NCI-H146 (cell line): ENCODE measurements at places on chromosomes 16 and 17.

GRCh38 chr17:37339321-37339720 is 36.5 kb upstream of the C17orf78 start:
- no peak for DNase-seq

DNA sequence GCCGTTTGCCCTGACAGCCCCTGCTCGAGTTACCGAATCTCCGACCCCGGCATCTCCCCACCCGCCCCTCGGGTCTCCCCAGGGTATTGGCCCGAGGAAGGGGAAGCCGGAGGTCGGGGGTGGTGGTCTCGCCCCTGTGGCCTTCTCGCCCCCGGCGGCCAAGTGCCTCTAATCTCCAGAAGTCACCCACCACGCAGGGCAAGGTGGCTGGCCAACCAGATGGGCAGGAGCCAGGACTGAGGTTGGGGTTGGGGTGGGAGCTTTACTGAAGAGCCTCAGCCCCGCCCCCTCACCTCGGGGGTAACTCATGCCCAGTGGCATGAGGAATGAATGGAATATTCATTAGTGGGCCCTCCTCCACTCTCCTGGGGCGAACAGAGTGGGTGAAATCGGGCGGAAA is 637 bp downstream of the DHRS11 start:
- peak; percentile 50 for DNase-seq

- no peak for DNase-seq
Measured at GRCh38 chr16:21023509-21024202, 123.1 kb downstream of the LYRM1 start.

GRCh38 chr17:5585836-5586521 is 1.7 kb upstream of the NLRP1 start:
- DNase-seq, result no peak

- DNase-seq, result no peak
Measured at GRCh38 chr16:49015225-49015592, 266.4 kb downstream of the CBLN1 start.

- no peak for DNase-seq
Measured at GRCh38 chr17:81171941-81172340, 5.9 kb upstream of the AATK start.

GRCh38 chr16:47139561-47140185 is 4.1 kb downstream of the NETO2 start:
- DNase-seq, result no peak

DNA sequence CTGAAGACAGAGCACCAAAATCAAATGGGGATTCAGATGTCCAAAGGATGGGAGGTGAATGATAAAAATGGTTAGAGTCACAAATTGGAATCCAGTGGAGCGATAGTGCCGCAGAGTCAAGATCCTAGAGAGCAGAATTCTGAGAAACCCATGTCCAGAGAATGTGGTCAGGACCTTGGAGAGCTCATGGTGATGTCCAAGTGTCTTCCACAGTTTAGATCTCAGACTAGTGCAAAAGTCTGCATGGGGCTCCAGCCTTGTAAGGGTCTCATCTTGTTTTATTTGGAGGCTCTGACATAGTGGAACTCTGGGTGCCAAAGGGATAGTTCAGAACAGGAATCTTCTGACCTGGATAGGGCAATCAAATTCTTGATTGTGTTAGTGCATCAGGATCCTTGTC is 245.9 kb upstream of the HSBP1 start:
- DNase-seq, result no peak

- DNase-seq, result no peak
Measured at GRCh38 chr17:825216-825615, 43.1 kb downstream of the MRM3 start.

DNA sequence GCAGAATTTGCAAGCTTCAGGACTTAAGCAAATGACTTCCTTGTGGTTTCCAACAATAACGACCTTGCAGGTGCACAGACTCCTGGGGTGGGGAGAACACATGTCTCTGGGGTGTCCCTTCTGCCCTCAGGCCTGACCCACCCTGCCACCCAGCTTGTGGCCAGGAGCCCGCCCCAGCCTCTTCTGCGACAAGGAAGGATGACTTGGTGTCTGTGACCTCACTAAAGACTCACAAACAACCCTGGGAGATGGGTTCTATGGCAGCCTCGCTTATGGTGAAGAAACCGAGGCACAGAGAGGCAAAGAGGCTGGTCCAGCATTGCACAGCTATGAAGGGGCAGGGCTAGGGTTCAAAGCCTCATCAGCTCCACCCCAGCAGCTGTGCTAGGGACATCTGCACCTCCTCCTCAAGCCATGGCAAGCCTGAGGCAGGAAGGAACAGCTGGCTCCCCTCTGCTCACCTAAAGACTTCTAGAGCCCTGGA is 2.6 kb downstream of the ATP2A3 start:
- peak; percentile 72 for DNase-seq

GRCh38 chr16:67105246-67105645 is 4.5 kb upstream of the PHAF1 start:
- no peak for DNase-seq

DNA sequence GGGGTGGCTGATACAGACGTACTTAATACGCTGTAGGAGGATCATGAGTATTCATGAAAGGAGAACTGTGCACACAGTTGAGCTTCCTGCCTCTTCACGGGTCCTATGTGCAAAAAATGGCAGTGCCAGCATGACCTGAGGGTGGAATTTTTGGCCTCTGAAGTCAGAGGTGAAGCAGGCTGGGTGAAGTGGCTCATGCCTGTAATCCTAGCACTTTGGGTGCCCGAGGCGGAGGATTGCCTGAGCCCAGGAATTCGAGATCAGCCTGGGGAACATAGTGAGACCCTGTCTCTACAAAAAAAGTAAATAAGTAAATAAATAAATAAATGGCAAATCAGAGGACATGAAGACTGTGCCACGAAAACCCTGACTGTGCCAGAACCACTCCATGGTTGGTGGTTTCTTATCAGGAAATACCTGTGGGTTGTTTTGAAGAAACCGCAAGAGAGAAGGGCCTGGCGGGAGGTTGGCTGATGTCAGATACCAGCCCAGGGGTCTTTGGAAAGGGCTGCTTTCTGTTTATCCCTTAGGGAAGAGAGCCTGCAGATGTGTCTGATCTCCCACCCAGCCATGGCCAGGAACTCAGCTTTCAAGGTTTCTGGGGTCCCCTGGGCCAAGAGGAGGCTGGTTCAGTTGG is 3.4 kb downstream of the ASPSCR1 start:
- DNase-seq, result no peak

DNA sequence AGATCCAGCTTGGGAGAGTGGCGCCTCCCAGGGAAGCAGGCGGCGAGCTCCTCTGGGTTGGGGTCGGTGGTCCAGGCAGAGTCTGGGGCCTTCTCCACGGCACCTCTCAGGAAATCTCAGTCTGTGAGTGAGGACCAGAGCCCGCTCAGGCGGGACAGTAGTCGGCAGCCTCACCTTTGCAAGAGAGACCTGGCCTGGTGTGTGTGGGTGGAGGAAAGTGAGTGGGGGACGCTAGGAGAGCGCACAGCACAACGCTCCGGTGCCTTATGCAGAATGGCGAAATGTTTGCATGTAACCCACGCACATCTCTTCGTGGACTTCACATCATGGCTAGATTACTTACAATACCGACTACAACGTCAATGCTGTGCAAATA is 2.2 kb downstream of the AHSP start:
- DNase-seq, result no peak

DNA sequence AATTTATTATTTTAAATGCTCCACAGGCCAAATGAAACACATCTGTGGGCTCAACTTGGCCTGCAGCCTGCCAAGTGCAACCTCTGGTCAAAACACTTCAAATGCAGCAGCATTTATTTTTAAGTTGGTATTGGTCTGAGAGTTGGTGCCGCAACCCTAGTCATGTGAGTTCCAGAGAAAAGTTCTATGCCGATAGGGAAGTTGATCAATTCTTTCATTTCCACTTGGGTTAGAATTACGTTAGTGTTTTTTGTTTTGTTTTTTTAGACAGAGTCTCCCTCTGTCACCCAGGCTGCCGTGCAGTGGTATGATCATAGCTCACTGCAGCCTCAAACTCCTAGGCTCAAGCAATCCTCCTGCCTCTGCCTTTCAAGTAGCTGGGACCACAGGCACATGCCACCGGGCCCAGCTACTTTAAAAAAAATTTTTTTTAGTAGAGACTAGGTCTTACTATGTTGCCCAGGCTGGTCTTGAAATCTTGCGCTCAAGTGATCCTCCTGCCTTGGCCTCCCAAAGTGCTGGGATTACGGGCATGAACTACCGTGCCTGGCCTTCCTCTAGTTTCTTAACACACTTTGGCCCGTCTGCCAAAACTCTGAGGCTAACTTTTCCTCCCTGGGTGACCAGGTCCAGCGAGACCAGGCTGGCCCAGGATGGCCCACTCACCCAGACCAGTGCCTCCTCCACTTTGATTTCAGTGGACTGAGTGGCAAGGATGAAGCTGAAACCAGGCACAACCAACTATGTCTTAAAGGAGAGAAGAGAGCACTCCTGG is 221.1 kb downstream of the MRTFB start:
- DNase-seq, result no peak

DNA sequence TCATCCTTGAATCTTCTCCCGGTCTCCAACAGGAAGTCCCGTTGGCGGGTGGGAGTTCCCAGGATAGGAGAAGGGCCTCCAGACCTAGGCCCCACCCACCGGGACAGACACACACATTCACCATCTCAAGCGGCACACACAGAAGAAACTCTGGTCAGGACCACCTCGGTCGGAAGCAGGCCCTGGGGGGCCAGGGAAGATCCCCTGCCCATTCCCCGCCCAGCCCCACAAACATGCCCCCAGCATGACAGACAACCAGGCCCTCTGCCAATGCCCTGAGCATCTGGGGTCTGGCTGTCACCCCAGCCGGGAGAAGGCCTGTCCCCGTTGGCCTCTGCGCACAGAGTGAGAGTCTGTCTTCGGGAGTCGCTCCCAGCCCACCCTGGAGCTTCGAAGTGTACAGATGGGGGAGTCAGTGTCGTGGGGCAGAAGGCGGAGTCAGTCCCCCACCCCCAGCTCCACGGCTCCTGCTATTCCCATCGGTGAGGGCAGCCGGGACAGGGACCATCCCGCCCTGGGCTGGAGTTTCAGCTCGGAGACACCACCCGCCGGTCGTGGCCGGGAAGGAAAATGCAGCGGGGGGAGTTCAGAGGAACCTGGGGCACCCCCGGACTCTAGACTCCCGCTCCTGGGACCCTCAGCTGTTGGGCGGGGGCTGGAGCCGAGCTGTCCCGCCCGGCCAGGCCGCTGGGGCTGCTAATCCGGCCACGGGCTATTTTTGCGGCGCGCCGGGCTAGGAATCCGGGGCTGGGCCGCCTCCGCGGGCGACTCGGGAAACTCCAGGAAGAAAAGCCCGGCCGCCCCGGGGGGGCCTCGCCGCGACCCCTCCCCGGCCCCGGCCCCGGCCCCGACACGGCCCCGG is 660 bp downstream of the RHBDF1 start:
- peak; percentile 17 for DNase-seq

DNA sequence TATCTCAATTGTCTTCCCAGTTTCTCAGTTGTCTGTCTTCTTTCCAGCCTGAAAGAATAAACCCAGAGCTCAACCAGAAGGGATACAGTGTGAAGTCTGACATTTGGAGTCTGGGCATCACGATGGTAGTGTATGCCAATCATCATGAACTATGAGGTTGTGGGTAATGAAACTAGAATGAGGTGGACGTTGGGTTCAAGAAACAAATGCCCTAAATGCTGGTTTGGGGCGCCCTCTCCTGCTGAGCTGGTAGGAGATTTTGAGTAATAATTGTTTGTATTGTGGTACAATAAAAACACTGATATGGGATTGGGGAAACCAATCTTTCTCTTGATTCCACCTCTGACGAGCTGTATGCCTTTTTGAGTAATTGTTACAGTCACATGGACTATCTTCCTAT is 110.4 kb downstream of the MAP2K6 start:
- no peak for DNase-seq

DNA sequence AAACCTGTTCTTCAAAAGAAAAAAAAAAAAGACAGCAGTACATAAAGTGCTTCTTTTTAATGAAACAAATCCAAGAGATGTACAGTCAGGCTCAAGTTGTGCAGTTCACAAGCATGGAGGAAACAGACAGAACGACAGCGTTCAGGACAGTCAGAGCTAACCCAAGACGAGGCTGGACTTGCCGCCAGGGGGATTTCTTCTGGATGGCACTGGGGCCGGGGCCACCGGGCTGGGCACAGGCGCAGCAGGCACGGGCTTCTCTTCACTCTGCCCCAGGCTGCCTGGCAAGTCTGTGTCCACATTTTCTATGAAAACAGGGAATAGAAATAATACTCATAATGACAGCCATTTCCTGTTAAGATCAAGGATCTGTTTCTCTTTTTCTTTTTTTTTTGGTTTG is 4.4 kb upstream of the NT5C start:
- no peak for DNase-seq

DNA sequence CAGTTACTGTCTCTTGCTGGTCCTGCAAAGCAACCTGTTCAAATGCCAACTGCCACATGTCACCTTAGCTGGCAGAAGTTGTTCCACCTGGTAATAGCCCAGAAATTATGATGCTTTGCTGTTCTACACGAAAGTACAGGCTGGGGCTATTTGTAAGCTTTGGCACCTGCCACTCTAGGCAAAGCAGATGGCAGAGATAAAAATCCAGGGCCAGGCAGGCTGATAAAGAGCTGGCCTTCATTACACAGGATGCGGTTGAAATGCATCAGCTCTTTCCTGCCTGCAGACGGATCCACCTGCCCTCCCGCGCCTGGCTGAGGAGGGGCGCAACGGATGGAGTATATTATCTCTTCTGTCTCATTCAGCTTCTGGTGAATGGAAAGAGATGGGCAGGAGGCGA is 29.3 kb upstream of the KDM8 start:
- peak; percentile 60 for DNase-seq

- DNase-seq, result no peak
Measured at GRCh38 chr17:79160980-79161636, 86.5 kb downstream of the ENGASE start.

- DNase-seq, result no peak
Measured at GRCh38 chr17:82013341-82013740, 9.3 kb downstream of the CENPX start.

GRCh38 chr16:13795131-13795530 is 124.8 kb upstream of the ERCC4 start:
- no peak for DNase-seq

- DNase-seq, result no peak
Measured at GRCh38 chr16:73037845-73038570, 9.9 kb downstream of the ZFHX3 start.

GRCh38 chr16:65672960-65673359 is 551.1 kb upstream of the CDH11 start:
- DNase-seq, result no peak

DNA sequence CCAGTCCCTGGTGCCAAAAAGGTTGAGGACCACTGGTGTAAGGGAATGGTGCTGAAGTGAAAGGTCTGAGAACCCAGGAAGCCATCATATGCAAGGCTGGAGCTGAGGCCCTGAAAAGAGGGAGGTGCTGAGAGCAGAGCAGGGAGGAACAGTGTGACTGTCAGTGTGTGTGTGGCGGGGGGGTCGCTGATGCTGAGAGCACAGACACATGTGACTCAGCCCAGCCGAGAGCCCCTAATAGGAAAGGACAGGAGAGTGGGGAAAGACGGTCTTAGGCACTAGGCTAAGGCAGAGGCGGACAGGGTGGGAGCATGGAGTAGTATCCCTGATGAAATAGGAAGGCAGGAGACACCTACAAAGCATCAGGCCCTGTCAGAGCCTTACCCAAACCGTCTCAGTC is 1.2 kb downstream of the B9D1 start:
- DNase-seq, result no peak

DNA sequence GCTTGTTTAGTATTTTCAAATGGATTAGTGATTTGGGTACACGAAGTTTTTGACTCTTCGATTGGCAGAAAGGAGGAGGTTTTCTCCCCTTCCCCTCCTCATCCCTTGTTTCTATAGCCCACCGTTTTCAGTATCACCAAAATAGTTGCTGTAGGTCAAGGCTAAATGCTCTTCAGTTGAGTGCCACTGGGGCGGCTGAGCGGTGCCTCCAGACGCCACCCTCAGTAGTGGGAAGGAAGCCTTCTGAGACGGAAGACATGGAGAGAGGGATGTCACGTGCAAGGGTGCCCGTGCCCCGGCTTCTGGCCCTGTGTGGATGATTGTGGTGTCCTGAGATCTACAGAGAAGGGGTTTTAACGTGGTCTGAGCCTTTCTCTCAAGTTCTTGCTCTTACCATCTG is 39.7 kb upstream of the CRISPLD2 start:
- no peak for DNase-seq
